ENCODE measurements at places on chromosomes 11 and 22. TPM values are rescaled to one million over a fixed set of nuclear protein-coding genes. Genes with fewer than 3 reads are reported as not detected.

The MOGAT2 gene
- total RNA-seq = not detected

The GAS2L1 gene
- total RNA-seq = 0.84 TPM

The APOBEC3C gene
- 98.5 TPM for total RNA-seq

The ESAM gene
- total RNA-seq = 0.53 TPM

DNA sequence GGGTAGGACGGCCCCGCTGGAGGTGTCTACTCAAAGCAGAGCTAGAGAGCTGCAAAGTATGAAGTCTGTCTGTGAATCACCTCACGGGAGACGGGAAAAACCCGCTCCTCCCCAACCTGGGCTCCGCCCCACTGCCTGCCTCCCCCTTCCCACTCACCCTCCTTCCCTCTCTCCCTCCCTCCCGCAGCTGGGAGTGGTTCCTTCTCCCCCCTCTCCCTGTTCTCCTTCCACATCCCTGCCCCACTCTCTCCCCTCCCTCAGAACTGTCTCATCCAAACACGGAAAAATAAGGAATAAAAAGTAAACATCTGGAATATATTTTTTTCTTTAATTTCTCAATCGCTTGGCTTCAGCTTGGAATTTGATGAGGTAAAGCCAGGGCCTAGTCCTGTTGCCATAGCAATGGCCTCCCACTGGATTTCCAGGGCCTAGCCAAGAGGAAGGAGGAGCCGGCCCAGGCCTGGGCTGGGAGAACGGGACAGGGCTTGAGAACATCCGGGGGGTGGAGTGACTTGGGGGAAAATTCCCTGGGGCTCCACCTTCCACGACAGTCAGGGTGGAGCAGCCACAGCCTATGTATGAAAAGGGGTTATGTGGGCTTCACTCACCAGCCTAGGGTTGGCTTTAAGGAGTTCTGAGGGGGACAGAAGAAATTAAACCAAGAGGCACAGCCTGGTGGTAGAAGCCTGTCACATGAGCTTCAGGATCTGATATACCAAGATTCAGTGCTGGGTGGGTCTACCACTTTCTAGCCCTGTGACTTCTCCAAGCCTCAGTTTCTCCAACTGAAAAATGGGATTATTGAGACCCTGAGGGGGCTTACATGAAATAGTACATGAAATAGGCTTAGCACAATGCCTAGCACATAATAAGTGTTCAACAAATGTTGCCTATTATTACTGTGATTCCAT lies 2.2 kb downstream of the TNKS1BP1 start:
- DNase-seq = peak; percentile 54
- H3K27ac ChIP-seq = peak overlapping the region; percentile 29
- peaks cover 47% of the 10 kb centered on the region for H3K4me1 ChIP-seq
- H3K36me3 ChIP-seq = peaks cover 33% of the 10 kb centered on the region
- H3K27me3 ChIP-seq = no peaks in the 10 kb centered on the region
- peak overlapping the region; percentile 82 for H3K4me3 ChIP-seq

DNA sequence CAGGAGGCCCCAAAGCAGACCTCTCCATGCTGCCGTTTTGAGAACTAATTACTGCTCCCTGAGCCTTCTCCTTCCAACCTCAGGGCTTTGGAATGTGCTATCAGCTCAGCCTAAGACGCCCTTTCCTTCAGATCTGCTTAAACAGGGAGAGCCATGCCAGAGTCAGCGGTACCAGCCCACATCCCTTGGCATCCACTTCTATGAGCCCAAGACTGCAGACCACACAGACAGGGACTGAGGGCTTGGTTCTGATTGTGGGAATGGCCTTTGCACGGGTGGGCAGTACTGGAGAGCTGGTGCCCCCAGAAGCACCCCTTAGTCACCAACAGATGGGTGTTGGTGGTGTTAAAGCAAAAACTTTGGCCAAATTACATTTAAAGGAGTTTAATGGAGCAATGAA lies 146.5 kb downstream of the TTC17 start:
- H3K27me3 ChIP-seq = peaks cover 6% of the 10 kb centered on the region
- DNase-seq = no peak
- H3K4me1 ChIP-seq = peaks cover 8% of the 10 kb centered on the region
- H3K4me3 ChIP-seq = no peak overlapping the region

- no peaks in the 10 kb centered on the region for H3K27me3 ChIP-seq
- H3K36me3 ChIP-seq = no peaks in the 10 kb centered on the region
- no peaks in the 10 kb centered on the region for H3K4me1 ChIP-seq
- no peak overlapping the region for H3K4me3 ChIP-seq
Observed at GRCh38 chr11:57394203-57394965, 3.9 kb upstream of the PRG2 start.

DNA sequence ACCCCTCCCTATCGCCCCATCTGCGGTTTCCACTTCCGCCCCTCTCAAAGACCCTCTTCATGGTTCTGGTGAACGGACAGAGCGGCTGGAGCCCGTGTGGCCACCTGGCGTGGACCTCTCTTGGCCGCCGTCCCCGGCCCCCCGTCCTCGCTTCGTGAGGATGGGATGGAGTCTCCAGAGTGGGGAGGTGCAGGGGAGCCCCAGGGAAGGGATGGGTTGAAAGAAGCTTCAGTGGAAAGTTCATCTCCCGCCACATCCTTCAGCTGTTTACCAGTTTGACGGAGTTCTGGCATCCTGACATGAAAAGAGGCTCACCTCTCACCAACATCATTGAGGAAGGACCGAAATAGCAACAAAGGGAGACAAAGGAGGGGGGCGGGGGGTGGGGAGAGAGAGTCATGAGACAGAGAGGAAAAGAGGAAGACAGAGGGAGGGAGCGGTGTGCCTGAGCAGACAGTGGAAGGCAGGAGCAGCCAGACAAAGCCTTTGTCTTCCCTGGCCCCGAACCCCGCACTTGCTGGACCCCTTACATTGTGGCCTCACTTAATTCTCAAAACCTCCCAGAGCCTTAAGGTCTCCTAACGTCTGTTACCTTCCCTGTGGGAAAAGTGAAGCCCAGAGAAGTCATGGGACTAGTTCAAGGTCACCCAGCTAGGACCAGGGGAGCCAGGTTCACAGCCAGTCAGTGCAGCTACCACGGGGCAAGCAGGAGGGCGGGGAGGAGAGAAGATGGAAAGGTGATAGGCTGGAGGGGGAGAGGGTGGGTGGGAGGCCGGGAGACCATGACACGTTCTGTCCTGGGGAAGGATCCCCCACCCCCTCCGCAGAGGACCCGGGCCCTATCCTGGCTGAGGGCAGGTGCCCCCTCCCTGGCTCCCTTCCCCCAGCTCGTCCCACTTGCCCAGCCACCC lies 54.9 kb downstream of the CD6 start:
- H3K4me1 ChIP-seq = peaks cover 92% of the 10 kb centered on the region
- no peaks in the 10 kb centered on the region for H3K27me3 ChIP-seq
- DNase-seq = peak; percentile 72
- H3K27ac ChIP-seq = peak overlapping the region; percentile 97

DNA sequence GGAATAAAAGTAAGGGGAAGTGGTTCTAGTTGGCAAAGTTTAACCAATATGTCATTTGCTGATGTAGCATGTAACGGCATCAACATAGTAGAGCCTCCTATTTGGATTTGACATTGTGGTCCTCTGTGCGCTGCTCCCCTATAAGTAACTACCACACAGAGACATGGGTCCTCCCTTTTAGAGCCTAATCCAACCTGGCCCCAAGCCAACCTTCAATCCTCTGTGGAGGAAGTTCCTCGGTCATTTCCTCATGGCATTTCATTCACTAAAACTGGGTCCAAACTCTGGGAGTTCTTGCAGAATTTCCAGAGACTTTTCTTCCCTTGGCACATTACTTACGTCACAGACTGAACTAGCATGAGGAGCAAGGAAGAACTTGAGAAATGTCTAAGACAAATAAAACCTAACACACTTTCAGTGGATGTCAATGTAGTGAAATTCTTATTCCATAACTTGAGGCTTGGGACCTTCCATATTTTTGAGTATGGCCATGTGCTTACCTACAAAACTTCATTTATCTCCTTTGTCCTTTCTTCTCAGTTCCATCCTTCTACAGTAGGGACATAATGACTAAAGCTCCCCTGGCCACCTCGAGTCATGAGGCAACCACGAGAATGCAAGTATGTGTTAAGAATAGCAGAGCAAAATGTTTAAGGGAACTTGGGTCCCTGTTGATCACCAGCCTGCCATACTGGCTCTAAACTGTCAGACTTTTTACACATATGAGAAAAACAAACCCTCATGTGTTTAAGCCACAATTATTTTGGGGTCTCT lies 34.7 kb downstream of the MMP20 start:
- peak; percentile 28 for DNase-seq
- H3K4me1 ChIP-seq = peaks cover 20% of the 10 kb centered on the region
- H3K27ac ChIP-seq = no peak overlapping the region

DNA sequence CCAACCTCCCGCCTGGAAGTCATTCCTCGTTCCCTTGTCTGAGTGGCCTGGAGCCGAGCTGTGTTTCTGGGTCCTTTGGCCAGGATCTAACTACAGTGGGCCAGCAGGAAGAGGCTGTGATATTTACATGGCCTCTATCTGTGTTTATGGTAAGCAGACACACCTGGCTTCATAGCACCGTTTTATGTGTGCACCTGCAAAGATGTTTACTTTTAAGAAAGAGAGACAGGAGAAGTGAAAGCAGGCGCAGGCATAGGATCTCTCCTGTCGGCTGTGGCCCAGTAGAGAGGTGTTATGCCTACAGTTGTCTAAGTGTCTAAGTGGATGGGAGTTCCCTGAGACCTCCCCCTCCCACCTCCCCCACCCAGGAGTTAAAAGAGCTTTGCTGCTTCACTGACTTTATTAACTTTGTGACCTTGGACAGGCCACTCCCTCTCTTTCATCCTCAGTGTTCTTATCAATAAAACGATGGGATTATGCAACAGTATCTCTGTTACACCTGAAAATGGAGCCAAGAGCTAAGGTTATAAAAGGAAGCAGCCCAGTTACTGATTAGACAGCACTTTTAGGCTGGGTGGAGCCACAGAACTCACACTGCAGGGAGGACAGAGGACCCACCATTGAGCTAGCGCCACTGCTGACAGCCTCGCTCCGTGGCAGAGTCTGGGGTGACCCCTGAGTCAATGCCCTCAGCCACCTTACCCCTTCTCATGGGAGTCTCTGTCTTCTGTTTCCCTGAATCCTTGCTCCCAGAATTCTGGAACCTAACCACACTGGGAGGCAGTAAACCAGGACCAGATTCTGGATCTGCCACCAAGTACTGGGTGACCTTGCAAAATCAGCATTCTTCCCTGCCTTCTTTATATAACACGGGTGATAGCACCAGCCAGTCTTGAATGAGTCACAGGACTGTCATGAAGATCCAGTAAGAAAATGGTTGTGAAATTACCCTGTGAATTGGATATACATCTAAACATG lies 22.0 kb downstream of the ST14 start:
- H3K4me3 ChIP-seq = no peak overlapping the region
- no peak overlapping the region for H3K27ac ChIP-seq
- no peaks in the 10 kb centered on the region for H3K36me3 ChIP-seq
- no peaks in the 10 kb centered on the region for H3K27me3 ChIP-seq
- DNase-seq = no peak

- H3K36me3 ChIP-seq = peaks cover 5% of the 10 kb centered on the region
- no peaks in the 10 kb centered on the region for H3K27me3 ChIP-seq
- no peaks in the 10 kb centered on the region for H3K4me1 ChIP-seq
- no peak overlapping the region for H3K27ac ChIP-seq
Observed at GRCh38 chr11:128819198-128819597, 47.9 kb downstream of the KCNJ1 start.

- peaks cover 43% of the 10 kb centered on the region for H3K4me1 ChIP-seq
- H3K27ac ChIP-seq = peak within 1 kb of the TSS; percentile 85
- peaks cover 5% of the 10 kb centered on the region for H3K36me3 ChIP-seq
- H3K4me3 ChIP-seq = peak within 1 kb of the TSS; percentile 79
- peak; percentile 62 for DNase-seq
- peaks cover 10% of the 10 kb centered on the region for H3K27me3 ChIP-seq
Observed at GRCh38 chr11:32090545-32091370, at the start of gene RCN1. TSS of gene RCN1 (plus strand) at chr11:32091074. CDS start at chr11:32091197, 123 bp downstream.

DNA sequence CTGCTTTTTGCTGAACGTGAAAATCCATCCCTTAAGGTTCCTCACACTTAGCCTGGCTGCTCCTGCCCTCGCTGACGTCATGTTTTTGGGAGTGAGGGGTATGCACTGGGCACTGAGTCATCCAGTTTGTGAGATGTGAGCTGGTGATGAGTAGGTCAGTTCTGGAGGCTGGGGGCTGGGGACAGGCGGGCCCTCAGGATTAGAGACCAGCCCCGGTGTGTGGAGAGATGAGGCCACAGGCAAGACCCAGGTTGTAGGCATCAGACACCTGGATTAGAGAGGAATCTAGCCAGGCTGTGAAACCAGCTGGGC lies 9.2 kb downstream of the KCNC1 start:
- H3K4me3 ChIP-seq = no peak overlapping the region
- H3K27ac ChIP-seq = no peak overlapping the region
- H3K36me3 ChIP-seq = no peaks in the 10 kb centered on the region
- no peak for DNase-seq

DNA sequence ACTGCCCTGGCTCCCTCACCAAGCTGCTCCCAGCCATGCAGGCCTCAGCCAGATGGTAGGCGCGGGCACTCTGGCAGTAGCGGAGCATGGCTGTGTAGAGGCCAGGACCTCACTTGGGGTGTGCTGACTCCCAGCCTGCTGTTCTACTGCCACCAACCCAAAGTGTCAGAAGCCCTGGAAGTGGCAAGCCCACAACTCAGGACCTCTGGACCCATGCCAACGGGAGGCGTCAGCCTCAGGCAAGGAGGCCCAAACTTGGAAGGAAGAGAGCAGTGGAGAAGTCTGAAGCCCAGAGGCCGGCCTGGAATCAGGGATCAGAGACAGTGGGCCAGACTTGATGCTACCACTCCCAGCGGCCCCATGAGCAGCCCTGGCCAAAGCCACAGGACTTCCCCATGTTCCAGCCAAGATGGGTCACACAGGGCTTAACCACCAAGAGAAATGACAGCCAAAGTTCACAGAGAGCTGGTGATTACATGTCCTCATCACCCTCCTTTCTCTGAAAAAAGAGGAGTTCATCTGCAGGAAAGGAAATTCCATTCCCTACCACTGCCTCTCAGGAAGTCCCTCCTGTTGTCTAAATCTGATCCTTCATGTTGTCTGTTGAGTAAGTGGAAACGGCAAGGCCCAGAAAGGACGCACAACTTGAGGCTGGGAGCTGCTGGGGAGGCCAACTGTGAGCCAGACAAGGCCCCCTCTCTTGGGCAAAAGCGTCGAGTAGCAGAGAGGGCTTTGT lies 4.4 kb downstream of the ARRB1 start:
- no peaks in the 10 kb centered on the region for H3K27me3 ChIP-seq
- no peaks in the 10 kb centered on the region for H3K36me3 ChIP-seq
- peak overlapping the region; percentile 47 for H3K27ac ChIP-seq
- H3K4me1 ChIP-seq = peaks cover 85% of the 10 kb centered on the region
- no peak for DNase-seq
- H3K4me3 ChIP-seq = no peak overlapping the region

- peak overlapping the region; percentile 93 for H3K4me3 ChIP-seq
- no peak overlapping the region for H3K27ac ChIP-seq
- peaks cover 16% of the 10 kb centered on the region for H3K36me3 ChIP-seq
- H3K4me1 ChIP-seq = peaks cover 32% of the 10 kb centered on the region
- DNase-seq = peak; percentile 56
Observed at GRCh38 chr11:47980907-47981621, 705 bp downstream of the PTPRJ start.

DNA sequence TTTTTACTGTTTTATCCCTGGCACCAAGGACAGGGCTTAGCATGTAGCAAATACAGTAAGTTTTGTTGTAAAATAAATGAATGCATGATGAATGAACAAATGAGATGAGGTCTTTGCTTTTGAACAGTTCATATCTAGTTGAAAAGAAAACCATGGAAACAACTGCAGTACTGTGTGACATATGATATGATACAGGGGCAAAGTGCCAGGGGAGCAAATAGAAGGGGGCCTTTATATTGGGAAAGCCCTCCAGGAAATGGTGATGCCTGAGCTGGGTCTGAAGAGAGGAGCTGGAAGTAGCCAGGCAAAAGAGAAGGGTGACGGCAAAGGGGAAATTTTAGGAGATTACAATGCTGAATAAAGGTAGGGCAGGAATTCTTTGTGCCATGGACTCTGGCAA lies 63.8 kb upstream of the UCP3 start:
- no peaks in the 10 kb centered on the region for H3K27me3 ChIP-seq
- no peak for DNase-seq

Measured in activated CD4-positive, alpha-beta T cell treated with anti-CD3 and anti-CD28 coated beads for 36 hours (primary cell).